ENCODE measurements at places on chromosomes 2 and 18. TPM values are rescaled to one million over a fixed set of nuclear protein-coding genes. Genes with fewer than 3 reads are reported as not detected.

DNA sequence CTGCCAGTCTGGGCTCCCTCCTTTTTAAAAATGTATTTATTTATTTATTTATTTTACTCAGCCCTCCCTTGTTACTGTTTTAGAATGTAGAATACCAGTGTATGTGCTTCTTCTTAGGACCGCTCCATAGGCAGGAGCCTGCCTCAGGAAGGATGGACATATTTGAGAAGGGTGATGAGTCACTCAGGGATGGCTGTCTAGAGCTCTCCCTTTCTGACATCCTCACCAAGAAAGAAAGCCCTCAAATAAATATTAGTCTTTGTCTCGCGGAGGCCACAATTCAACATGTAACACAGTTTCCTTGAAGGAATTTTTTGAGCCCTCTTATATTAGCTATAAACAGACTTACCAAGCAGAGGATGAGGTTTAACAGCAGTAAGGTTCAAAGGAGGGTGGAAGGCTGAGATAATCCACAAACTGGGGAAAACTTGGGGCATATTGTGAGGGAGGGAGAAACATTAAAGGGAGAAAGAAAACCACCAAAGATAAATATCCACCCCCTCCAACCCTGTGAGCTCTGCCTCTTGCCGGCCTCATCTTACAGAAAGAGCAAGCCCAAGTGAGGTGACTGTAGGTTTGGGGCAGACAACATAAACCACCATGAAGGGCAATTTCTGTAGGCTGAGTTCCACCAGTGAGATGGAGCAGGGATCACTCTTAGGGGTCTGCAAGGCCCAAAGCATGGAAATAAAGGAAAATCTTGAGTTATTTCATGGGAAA, 163.4 kb downstream of the LRRTM1 start:
- DNase-seq = no peak

Gene PLEKHH2
- total RNA-seq = 4.5 TPM

Gene RETREG2
- 110 TPM for total RNA-seq

- peak; percentile 48 for DNase-seq
Observed at GRCh38 chr2:163878718-163879117, 142.9 kb upstream of the FIGN start.

DNA sequence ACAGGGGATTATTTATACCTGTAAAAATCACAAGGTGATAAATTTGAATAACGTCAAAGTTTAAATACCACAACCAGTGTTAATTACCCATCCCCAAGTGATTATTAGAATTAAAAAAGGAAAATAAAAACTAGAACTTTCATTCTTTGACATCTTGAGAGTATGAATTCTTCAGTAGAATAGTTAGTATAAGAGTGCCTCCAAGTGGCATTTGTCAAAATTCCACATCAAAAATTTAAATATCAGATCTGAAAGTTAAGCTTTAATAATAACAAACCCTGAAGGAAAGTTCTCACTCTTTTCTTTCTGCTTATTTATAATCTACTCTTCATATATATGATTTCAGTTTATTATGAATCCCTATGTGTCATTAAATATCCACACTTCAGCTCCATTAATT, 273.7 kb upstream of the KYNU start:
- DNase-seq = peak; percentile 13

Gene UGT1A3
- total RNA-seq = not detected

DNA sequence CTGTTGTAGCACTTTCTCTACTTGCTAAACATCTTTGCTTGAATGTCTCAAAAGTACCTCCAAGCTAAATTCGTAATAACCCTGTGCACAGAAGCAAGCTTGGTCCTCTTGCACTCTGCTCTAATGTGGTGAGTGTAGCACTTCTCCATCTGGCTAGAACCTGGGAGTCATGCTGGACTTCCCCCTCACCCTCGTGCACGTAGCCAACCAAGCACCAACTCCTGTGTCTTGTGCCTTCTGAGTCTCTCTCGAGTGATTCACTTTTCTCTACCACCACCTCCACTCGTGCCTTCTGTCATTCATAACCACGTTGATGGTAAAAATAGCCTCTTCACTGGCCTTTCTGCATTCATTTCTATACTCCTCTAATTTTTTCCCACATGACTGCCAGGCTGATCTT, 91.9 kb upstream of the KCNE4 start:
- no peak for DNase-seq

Gene FHOD3
- total RNA-seq = 8.8 TPM

GRCh38 chr18:2927745-2928144, 80.9 kb downstream of the EMILIN2 start:
- DNase-seq = no peak

DNA sequence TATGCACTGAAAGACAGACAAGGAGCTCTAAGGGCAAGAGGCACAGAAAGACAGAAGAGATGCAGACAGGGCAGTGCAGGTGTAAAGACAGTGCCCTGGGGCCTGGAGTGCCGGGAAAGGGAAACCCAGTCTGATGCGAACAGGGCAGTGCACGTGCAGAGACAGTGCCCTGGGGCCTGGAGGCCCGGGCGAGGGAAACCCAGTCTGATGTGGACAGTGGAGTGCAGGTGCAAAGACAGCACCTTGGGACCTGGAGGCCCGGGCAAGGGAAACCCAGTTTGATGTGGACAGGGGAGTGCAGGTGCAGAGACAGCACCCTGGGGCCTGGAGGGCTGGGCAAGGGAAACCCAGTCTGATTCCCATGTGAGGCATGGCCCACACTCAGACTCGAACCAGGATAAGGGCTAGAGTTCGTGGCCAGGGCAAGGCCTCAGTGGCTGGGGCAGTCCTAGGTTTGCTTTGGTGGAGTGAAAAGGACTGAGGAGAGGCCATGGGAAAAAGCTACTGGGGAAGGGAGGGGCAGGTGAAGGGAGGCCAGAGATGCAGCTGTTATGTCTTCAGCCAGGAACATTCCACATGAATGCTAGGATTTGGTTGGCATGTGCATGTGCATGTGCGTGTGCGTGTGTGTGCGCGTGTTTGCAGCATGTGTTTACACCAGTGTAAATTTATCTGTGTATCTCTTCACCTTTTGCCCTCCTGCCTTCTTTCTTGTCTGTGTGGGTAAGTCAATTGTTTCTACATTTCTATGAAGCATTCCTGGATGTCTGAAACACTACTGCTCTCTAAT, 39.1 kb upstream of the DNMT3A start:
- DNase-seq = no peak

GRCh38 chr2:36277146-36277808, 78.3 kb upstream of the CRIM1 start:
- peak; percentile 98 for DNase-seq

- DNase-seq = peak; percentile 74
Observed at GRCh38 chr2:69701100-69701945, 40.6 kb upstream of the ANXA4 start.

DNA sequence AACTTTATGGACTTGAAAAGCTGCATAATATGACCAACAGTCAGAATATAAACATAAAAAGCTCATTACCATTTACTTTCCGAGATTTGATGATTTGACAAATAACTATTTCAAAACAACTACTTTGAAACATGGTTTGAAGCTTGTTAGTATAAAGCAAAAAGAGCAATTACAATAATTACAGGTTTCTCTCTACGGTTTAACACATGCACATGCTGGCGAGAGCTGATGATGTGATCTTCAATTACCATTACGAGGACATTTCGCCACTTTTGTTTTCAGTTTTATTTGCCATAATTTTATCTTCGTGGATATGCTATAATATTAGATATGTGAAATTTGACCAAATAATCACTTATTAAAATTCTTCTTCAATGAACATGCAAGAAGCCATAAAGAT, 270.1 kb downstream of the TCF4 start:
- DNase-seq = no peak

Gene RAX
- total RNA-seq = not detected

Gene ATP6V1B1
- total RNA-seq = not detected

GRCh38 chr2:5985536-5986385, 293.6 kb downstream of the SOX11 start:
- no peak for DNase-seq

Gene ALPP
- not detected for total RNA-seq

DNA sequence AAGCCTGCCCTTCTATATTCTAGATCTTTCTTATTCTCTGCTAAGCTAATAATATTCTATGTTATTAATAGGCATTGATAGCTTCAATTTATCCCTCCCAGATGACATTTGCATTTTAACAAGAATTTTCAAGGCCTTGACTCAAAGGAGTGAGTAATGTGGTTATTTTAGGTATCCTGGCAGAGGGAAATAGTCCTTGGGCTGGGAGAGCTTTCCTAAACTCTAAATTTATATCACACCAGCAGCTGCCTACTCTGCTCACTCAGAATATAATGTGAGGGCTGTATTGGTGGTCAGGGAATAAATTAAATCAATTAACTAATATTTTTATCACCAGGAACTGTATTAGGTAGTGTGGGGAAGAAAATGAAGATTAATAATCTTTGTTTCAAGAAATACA, 74.8 kb upstream of the ADAM23 start:
- DNase-seq = no peak

DNA sequence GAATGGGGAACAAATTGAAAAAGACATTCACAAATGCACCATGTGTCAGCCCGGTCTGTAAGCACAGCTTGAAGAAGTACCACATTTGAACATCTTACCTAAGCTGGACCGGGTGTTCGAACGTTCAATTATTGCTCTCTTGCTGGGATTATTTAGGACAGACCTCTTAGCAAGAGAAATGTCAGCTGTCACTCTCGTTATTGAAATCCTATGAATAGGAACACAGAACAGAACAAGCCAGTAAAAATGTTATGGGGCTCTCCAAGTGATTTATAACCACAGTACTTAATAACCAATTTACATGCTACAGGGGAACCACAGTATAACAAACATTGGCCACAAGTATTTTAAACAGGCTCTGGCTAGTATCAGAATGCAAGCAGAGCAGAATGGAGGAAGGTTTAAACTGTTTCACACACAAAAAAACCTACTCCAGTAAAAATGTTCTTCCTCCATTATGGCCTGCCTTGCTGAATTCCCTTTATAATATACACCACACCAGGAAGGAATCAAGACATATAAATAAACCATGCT, 32.5 kb upstream of the ARL5A start:
- no peak for DNase-seq

GRCh38 chr2:223437788-223438187, 164.4 kb downstream of the SCG2 start:
- no peak for DNase-seq

- peak; percentile 10 for DNase-seq
Observed at GRCh38 chr2:224819075-224819474, 102.9 kb upstream of the CCDC195 start.

Gene ACMSD
- not detected for total RNA-seq

Gene PDK1
- 15.2 TPM for total RNA-seq

- no peak for DNase-seq
Observed at GRCh38 chr2:203820969-203821368, 46.6 kb upstream of the CTLA4 start.

DNA sequence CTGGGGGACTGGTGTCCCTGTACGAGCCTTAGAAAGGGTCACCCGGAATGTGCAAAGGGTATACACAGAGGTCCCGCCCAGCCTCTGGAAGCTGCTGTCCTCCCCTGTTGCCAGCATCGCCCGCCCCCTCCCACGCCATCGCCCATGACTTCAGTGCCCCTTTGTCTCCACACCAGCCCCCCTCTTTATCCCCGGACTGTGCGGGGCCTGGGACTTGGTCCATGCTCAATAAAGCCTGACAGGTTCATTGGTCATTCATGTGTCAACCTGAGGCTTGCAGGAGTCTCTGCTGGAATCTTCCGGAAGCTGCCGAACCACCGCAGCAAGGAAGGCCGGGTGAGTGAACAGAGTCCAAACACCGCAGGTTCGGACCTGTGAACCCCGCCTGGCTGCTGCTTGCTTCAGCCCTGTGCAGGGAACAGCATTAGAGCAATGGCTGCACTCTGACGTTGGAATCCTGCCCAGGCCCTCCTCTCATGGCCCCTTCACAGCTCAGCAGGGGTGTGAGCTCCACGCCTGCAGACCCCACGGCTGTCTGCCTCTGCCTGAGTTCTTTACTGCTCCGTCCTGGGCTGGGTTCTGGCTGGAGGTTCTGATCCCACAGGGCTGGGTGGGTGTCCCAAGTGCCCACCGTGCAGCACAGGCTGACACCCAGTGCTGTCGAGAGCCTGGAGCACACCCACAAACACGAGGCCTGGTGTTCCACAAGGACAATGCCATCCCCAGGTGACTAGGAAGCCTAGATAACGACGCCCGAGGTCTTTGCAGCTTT, 96.5 kb downstream of the SEPTIN10 start:
- DNase-seq = peak; percentile 45

DNA sequence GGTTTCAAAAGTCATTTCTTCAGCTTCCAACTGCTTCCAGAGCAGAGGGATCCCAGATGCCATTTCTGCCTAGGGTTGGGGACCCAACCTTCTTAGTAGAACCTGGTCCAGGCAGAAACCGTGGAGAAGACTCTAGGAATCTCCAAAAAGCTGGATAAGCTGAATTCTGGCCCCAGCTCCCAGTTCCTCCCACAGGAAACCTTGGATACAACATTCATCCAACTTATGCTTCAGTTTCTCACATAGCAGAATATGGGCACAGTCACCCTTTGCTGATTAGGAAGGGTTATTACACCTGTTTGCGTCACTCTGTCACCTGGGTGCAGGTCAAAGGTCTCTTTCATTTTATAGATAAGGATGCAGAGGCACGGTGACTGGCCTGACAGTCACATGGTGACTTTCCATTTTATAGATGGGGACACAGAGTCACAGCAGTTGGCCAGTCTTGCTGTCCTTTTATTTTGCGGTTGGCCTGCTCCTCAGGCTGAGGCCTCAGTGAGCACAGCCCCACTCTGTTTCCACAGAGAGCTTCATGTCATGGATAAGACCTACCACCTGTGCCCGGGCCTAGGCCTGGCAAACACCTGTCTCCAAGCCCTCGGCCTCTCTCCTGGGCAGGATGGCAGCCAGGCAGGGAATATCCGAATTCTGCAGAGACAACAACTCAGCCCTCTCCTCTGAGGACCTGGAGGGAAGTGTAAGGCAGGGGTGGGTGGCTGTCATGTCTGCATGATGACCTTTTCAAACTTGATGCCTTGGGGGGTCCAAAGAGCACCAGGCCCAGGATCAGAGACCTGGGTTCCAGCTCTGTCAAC, 148.8 kb downstream of the SMAD7 start:
- no peak for DNase-seq

DNA sequence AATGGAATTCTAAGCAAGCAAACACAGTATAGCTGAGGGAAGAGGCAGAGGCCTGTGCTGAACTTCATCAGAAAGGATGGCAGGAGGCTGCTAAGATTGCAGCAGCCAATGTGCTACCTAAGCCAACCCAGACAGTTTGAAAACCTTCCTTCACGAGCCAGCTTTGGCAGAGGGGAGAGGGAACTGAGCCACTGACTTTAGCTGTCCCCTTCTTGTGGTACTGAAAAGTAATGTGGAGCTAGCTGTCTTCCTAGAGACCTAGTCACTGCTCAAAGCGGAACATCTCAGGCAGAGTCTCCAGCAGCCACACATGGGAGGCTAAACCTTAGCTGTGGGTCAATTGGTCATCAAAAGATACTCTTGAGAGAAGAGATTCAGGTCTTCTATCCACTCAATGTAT, 419.0 kb downstream of the FBXO15 start:
- DNase-seq = no peak

Gene SYT4
- not detected for total RNA-seq

- DNase-seq = no peak
Observed at GRCh38 chr2:101047774-101048173, 45.7 kb downstream of the RPL31 start.

Gene CABYR
- total RNA-seq = 0.90 TPM

GRCh38 chr2:19577723-19578122, 219.3 kb upstream of the OSR1 start:
- peak; percentile 83 for DNase-seq

Gene FAM228A
- not detected for total RNA-seq

Gene ARL6IP6
- 18.2 TPM for total RNA-seq
